ENCODE measurements at places on chromosomes 2 and 18.

DNA sequence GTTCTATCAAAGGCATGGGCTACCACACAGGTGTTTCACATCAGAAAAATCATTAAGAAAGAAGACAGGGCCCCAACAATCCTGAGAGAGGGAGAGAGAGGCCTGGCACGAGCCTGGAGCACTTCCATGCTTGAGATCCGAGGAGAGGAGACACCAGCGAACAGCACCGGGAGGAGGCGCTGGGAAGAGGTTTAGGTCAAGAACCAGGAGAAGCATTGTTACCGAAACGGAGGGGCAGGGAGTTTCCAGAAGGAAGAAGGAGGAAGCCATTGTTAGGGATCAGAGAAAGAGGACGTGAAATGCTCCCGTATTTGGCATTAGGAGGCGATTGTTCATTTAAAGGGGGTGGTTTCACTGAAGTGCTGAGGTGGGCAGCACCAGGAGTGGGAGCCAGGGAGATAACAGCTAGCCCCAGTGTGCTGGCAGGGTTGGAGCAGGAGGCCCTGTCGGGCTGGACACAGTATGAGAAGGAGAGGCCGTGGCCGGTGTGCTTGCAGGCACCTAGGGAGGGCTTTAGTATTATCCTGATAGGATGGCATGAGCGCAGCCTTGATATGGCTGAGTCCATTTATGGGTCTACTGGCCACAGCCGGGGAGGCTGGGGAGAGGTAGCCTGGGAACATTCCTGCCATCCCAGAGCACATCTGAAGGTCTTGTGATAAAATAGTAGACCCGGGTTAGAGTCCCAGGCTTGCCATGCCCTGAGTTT is 244.9 kb downstream of the KLHL29 start:
- DNase-seq, result no peak

GRCh38 chr2:117085256-117085655 is 729.2 kb upstream of the DDX18 start:
- DNase-seq, result no peak

- DNase-seq, result no peak
These were observed 349.3 kb upstream of the SALL3 start for GRCh38 chr18:78630356-78630755.

GRCh38 chr18:24628326-24628725 is 167.9 kb downstream of the HRH4 start:
- no peak for DNase-seq

- DNase-seq, result no peak
These were observed 793.1 kb downstream of the ERBB4 start for GRCh38 chr2:211745295-211746097.

DNA sequence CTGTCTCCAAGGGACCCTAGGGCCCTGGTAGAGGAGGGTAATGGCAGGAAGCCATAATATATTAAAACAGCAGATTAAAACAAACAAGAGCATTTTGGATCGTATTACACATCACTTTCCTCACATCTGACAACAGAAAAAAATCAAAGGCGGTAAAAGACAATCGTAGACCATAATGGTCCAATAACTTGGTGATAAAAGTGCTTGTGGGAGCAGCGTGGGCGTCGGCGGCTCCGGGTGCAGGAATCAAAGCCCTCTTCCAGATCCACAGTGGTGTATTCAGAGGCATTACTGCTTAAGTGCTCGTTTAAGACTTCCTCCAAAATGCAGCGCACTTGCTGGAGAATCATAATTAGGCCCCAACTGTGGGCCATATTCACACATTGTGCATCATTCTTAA is 68.0 kb downstream of the FECH start:
- DNase-seq, result no peak

DNA sequence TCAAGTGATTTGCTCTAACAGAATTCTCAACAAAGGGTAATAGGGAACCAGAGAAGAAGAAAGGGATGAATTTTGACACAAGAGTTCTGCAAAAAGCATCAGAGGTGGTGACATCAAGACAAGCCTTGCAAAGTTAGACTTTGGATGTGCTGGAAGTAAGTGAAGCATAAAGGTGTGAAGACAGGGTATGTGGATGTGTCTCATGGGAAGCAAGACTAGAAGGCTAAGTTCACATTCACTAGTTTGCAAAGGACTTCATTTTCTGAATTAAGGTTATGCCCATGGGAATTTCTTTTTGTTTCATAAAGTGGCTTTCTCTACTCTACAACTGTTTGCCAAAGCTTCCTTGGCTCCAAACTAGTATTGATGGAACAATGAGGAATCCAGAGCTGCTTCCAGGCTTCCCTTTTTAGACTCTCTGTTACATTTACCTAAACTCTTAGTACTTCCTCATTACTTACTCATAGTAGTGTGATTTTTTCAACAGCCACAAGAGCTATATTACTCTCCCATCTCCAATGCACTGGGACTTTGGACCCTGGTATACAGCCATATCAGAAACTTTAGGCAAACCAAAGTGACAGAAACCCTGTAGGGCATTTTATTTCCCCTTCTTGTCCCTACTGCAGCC is 21.1 kb upstream of the IHH start:
- DNase-seq, result no peak

- no peak for DNase-seq
These were observed 9.8 kb downstream of the REL start for GRCh38 chr2:60891180-60891579.

GRCh38 chr2:221125691-221126090 is 446.4 kb downstream of the EPHA4 start:
- DNase-seq, result no peak

Measured in stimulated activated CD8-positive, alpha-beta memory T cell treated with anti-CD3 and anti-CD28 coated beads, Interleukin-7, amount 100 ng/mL, for 48 hours (primary cell).